ENCODE measurements at places on chromosomes 11 and 22.

DNA sequence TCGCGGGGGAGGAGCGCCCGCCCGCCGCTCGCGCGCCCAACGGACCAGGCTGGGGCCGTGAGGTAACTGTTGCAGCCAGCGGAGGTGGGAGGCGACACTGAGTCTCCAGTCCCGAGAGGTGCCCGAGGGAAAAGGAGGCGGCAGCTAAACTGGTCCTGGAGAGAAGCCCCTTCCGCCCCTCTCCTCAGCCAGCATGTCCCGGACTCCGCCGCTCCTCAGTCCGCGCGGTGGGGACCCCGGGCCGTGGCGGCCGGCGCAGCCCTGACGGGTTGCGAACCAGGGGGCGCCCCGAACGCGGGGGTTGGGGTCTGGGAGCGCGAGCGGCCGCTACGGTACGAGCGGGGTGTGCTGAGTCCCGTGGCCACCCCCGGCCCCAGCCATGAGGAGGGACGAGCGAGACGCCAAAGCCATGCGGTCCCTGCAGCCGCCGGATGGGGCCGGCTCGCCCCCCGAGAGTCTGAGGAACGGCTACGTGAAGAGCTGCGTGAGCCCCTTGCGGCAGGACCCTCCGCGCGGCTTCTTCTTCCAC is at the start of gene PDE3B:
TSS of gene PDE3B (plus strand) at position 108 of the 529 bp plus-strand sequence. CDS start at position 380, 272 bp downstream.
- peak; percentile 35 for DNase-seq

GRCh38 chr11:8608652-8609051 is 14.6 kb upstream of the STK33 start:
- peak; percentile 16 for DNase-seq

- no peak for DNase-seq
These were observed 63.9 kb downstream of the DEUP1 start for GRCh38 chr11:93394488-93394887.

GRCh38 chr11:82975882-82976281 is 74.3 kb downstream of the DDIAS start:
- no peak for DNase-seq

DNA sequence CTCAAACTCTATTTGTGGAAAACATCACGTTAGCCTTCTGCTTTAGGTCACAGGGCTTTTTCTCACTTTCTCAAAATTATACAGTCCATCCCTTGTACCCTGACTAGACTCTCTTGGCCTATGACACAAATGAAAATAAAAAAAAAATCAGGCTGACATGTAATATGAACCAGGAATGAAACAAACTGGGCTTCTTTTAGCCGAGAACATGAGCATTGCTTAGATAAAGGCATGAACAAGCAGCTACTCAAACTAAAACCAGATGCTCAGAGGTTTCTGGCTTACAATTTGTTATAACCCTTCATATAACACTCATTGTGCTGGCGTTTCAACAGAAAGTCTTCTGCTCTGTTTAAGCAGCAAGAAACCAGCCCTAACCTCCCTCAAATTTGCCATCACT is 265.5 kb upstream of the NARS2 start:
- peak; percentile 74 for DNase-seq

DNA sequence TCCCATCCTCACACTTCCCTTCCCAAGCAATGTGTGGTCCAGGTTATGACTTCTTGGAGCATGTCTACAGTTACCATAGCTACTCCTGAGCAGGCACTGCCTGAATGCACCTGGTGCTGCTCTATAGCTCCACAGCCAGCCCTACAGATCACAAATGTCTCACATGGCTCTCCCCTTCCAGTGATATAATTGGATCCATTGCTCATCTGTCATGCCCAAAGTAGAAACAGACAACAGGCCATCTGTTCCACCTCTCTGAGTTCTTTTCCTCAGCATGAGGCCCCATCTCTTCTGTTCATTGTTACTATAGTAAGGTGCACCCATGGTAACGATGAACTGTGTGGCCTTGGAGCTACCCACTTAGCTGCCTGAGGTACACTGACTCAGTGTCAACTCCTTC is 320.3 kb upstream of the ZC3H12C start:
- no peak for DNase-seq

DNA sequence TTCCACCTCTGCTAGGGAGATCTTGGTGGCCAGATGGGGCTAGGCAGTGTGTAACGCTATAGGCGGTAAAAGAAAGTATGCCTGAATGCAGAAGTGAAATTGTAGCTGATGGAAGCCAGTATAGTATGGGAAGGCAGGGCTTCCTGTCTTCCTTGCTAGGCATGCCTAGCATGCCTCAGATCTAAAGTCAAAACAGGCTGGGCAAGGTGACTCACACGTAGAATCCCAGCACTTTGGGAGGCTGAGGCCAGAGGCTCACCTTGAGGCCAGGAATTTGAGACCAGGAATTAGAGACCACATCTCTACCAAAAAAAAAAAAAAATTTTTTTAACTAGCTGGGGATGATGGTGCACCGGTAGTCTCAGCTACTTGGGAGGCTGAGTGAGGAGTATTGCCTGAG is 281.7 kb upstream of the MTNR1B start:
- no peak for DNase-seq

DNA sequence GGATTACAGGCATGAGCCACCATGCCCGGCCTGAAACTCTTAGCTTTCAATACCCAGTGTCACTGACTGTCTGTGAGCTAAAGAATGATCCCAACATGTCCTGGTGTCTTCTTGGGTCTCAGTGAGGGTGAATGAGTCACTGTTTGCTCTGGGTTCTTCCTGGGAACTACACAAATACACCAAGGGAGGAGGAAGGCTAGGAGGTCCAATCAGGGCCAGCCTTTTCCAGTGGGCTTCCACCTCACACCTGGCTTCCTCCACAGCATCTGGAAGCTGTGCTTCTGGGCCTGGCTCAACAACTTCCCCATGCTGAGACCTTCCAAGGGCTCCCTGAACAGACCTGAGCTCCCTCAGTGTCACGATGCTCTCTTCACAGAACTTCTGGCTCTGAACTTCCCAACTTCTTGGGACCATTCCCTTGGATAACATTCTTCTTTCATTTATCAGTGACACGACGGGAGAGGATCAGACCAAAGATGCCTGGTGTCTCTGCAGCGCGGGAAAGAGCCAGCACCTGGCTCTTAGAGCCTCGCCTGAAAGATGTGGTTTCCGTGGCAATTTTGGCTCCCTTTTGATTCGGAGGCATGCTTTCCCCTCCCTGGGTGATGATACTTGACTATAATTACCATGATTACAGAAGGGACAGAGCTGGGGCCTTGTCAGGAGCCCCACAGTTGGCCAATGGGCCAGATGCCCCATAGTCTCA is 22.3 kb upstream of the CHRM4 start:
- DNase-seq, result no peak

DNA sequence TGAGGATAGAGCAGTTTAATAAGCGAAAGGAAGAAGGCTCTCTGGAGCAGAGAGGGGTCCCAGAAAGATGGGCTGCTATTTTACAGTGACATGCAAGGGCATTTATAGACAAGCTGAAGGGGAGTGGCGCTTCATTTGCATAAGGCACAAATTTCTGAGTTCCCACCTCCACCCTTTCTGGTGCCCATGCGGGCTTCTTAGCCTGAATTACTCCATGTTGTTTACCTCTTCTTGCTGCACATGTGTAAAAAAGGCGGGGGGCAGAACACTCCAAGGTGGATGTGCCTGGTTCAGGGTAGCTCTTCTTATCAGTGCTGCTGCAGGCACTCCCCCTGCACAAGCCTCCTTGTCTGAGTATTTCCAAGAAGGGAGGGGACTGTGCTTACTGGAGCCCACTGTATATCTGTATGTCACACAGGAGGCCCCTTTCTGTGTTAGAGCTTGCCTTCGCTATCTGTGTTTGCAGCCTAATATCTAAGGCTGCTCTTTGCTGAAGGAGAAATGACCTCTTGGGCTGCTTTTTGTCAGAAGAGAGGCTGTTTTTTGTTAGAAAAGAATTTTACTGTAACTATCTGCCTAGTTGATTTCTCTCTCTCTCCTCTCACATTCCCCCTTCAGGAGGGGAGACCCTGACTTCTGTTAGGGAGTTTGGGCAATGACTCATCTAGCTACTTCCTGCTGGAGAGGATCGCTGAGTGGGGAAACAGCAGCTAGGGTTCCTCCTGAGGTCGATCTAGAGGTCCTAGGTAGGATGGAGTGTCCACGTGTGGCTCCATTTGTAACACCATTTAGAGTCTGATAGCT is 1057.0 kb upstream of the CNTN5 start:
- DNase-seq, result peak; percentile 49

DNA sequence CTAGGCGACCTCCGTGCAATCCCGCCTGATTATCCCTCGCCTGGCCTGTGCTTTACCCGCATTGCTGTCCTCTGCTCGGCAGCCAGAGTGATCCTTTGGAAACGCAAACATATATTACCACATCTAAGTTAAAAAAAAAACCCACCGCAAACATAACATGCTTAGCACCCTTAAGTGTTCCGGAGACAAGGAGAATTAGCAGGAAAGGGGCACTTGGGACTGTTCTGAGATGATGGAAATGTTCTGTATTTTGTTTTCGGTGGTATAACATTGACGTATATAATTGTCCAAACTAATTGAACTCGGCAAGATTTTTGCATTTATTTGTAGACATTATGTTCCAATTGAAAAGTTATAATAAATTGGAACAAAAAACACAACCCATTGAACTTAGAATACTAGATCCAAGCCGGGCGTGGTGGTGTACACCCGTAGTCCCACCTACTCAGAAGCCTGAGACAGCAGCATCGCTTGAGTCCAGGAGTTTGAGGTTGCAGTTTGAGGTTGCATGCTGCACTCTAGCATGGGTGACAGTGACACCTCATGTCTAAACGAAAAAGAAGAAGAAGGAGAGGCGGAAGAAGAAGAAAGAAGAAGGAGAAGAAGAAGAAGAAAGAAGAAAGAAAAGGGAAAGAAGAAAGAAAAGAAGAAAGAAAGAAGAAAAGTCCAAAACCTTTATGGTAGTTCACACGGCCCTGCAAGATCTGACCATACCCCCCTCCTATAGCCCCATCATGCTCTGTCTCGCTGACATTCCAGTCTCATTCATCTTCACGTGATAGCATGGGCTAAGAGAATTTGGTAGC is 604 bp upstream of the POLR3H start:
- DNase-seq, result peak; percentile 29

GRCh38 chr22:23579870-23580575 is at the start of gene IGLL1:
Gene IGLL1, minus strand, starts transcription at chr22:23580290. Its CDS starts 100 bp downstream, at chr22:23580190.
- no peak for DNase-seq

GRCh38 chr11:79185351-79185750 is 255.5 kb downstream of the TENM4 start:
- no peak for DNase-seq

GRCh38 chr11:2380807-2381350 is 3.8 kb downstream of the CD81 start:
- no peak for DNase-seq

DNA sequence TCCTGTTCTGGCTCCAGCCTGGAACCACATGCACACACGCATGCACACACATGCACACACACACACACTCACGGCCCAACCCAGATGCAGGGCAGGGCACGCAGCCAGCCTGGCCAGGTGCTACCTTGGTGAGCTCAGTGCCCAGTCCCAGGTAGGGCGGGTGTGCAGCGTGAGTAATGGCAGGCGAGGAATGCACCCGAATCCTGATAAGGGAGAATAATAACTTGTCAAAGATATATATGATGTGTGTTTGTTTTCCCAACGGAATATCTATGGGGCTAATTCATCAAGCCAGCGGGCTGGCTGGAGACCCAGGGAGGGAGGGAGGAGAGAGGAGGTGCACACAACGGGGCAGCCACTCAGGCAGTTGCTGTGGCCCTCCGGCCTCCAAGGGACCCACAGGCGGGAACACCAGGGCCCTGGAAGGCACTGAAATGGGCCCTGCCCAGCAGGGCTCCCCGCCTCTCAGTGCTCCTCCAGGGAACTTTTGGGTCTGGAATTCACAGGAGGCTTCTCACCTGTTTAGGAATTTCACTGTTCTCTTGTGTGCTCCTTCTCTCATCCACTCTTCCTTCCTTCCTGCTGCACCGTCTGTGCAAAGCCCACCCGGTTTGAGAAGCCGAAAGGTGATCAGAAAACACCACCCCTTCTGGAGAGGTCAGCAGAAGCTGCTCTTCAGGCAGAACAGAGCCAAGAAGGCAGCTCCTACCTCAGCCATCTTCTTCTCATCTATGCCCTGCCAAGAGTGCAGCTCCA is 79.0 kb downstream of the BUD13 start:
- DNase-seq, result no peak

- DNase-seq, result no peak
These were observed 229.2 kb upstream of the B3GAT1 start for GRCh38 chr11:134640971-134641968.

GRCh38 chr11:117282956-117283355 is 8.2 kb upstream of the BACE1-AS start:
- DNase-seq, result no peak

- no peak for DNase-seq
These were observed 323.7 kb upstream of the NARS2 start for GRCh38 chr11:78898266-78898775.

DNA sequence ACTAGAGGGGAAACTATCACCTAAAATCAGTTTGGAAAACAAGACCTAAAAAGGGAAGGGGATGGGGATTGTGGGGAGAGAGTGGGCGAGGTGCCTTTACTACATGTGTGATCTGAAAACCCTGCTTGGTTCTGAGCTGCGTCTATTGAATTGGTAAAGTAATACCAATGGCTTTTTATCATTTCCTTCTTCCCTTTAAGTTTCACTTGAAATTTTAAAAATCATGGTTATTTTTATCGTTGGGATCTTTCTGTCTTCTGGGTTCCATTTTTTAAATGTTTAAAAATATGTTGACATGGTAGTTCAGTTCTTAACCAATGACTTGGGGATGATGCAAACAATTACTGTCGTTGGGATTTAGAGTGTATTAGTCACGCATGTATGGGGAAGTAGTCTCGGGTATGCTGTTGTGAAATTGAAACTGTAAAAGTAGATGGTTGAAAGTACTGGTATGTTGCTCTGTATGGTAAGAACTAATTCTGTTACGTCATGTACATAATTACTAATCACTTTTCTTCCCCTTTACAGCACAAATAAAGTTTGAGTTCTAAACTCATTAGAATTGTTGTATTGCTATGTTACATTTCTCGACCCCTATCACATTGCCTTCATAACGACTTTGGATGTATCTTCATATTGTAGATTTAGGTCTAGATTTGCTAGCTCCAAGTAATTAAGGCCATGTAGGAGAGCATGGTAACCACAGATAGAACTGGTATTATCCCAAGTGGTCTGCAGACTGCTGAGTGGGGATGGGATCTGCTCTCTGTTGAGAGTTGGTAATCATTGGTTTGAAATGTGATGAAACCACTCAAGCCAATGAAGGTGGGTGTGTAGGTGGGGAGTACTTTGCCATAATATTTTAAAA is 3.6 kb downstream of the NEAT1 start:
- peak; percentile 89 for DNase-seq

DNA sequence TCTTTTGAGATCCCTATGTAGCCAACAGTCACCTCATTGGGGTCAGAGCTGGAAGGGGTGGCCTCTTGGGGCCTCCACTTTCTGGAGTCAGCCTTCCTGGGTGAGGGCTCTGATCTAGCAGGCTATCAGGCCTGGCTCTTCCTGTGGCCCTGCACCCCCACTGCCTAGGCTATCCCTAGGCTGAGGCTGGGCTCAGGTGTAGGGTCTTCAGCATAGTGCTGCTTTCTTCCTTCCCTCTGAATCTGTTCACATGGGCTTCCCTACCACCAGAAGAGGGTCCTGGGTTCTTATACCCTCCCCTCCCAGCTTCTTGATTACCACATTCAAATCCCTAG is 456 bp upstream of the SPI1 start:
- DNase-seq, result no peak
